ENCODE measurements at places on chromosomes 7 and 10.

GRCh38 chr10:77396290-77396689 lies 241.3 kb downstream of the KCNMA1 start:
- DNase-seq = no peak

DNA sequence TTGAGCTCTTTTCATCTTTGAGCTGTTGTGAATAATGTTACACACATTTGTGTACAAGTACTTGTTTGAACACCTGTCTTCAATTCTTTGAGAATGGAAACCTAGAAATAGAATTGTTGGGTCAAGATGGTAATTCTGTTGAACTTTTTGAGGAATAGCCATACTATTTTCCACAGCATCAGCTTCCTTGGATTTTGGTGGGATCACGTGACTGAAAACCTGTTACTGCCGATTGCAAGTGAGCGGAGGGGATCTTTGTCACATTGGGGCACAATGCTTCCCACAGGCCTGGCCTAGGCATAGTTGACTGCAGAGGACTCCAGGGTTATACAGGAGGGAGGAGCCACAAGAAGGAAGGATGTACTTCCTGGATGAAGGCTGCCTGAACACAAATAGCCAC lies 21.3 kb upstream of the CACUL1 start:
- DNase-seq = no peak

- DNase-seq = no peak
Observed at GRCh38 chr10:56255298-56255697, 105.8 kb downstream of the ZWINT start.

- no peak for DNase-seq
Observed at GRCh38 chr7:149498811-149499210, 1.2 kb upstream of the ZNF746 start.

DNA sequence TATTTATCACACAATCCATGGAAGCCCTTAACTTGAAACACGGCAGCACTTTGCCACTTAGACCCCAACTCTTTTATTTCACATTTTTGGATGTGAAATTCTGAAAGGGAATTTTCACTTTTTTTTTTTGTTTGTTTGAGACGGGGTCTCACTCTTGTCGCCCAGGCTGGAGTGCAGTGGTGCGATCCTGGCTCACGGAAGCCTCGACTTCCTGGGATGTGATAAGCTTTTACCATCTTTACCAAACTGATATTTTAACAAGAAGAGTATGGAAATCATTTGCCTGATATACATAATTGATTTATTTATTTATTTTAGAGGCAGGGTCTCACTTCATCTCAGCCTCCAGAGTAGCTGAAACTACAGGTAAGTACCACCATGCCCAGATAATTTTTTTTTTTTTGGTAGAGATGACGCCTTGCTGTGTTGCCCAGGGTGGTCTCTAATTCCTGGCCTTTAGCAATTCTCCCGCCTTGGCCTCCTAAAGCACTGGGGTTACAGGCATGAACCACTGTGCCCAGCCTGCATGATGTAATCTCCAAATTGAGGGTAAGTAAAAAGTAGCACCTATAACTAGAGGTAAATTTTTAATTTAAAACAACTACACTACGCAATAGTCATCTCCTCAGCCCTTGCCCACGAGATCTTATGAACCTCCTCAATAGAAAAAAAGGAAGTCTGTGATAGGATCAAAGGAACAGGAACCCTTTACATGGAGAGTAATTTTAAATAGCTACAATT lies 180.7 kb upstream of the KLF14 start:
- DNase-seq = no peak

DNA sequence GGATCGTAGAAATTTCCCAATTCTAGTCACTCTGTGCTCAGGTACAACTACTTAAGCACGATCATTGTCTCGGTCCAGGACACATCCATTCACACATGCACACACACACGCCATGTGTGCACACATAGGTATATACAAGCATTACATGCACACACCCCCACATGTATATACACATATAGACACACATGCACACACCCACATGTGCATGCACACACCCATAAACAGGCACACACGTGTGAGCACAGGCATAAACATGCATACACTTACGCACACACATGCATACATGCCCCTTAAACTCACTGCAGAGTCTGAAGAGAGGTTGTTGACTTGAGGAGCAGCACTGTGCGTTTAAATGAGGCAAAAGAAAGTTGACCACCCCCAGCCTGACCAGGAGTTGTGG lies 32.5 kb upstream of the INSIG1 start:
- no peak for DNase-seq

DNA sequence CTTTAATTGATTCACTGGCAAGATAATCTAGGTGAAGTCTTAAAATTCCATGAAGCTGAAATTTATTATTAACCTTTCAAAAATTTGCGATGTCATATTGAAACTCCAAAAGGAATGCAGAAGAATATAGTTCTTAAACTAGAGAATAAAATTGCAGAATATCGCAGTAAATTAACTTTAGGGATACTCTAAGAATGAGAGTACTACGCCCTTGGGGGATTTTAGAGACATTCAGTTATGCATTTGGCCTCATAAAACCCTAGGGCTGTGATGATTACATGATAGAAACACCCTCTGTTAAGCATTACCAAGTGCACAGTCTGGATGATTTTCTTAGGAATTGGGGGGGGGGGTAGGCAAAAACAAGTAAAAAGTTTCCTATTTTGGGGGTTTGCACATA lies 3.7 kb downstream of the WNT2 start:
- DNase-seq = no peak

GRCh38 chr7:2969398-2970306 lies 74.0 kb downstream of the CARD11 start:
- no peak for DNase-seq

- no peak for DNase-seq
Observed at GRCh38 chr7:96224685-96225084, 97.2 kb downstream of the SLC25A13 start.

- no peak for DNase-seq
Observed at GRCh38 chr10:88804083-88804812, 1.7 kb downstream of the LIPM start.

GRCh38 chr7:25565949-25566348 lies 337.7 kb upstream of the NPVF start:
- DNase-seq = peak; percentile 77

DNA sequence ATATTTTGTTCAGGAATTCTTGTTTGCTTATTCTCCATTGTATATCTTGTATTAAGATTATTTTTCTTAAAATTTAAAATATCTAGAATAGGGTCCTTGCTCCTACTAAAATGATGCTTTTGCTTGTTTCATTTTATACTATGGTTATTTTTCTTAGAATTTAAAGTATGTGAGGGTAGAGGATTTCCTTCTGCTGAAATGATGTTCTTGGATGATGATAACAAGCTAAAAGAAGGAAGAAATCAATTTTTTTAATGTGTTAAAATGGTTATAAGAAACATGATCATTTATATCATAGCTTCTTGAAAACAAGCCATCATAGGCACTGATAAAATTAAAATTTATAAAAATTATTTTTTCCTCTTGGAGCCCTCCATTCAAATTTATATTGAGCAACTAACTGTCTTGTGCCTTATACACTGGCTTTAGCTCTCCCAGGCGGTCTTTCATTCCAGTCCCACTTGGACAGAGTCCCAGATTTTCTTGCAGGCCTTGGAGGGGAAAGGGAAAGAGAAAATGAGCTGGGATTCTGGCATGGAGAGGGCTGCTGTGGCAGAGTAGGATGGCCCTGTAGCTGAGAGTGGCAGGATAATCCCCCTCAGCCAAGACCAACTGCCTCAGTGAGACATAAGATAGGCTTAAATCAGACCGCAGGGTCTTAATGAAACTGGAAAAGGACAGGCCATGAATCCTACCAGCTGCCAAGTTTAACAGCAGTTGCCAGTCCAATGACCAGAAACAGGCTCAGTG lies 60.2 kb downstream of the DNAJB9 start:
- DNase-seq = no peak
